ENCODE measurements at places on chromosomes 3 and 15.

DNA sequence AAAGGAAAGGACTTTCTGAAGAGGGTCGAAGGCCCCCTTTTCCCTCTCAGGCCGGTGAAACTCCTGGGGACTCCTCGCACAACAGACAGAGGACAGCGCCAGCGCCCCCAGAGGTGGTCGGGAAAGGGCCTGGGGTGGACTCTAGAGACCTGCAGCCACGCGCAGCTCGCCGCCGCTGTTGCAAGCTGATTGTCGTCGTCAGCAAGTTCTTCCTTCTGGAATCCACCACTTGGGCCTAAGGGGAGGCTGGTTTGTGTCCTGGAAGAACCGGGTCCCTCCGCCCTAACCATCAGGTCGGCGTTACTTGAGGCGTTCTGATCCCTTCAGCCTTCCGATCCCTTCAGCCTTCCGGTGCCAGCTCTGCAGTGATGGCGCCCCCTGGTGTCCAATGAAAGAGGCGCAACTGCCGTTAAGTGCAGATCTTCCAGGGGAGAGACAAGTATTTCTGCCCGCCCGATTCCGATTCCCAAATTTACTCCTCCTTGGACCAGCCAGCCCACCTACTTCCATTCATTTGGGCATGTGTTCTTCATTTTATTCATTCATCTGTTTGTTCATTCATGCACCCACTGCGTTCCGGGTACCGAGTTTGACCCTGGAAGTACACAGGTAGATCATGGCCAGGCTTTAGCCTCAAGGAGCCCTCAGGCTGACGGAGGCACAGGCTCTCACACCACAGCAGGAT is 77.2 kb upstream of the SLC6A11 start:
- DNase-seq: no peak

GRCh38 chr3:127823426-127823857 is 1.1 kb upstream of the MGLL start:
- DNase-seq: no peak

DNA sequence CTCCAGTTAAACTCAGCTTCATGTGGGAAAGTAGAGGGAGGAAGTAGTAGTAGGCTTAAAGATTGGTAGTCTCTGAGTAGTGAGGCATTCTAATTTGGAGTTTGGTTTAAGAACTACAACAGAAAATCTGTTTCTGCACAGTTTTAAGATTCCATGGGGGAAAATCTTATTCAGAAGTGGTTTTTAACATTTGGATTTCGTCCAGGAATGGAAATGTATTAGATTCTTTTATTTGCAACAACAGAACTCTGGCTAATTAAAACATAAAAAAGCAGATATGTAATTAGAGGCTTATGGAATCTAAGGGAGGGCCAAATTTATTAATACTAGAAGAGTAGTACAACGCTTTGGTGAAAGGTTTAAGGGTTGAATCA is 36.0 kb downstream of the NECTIN3 start:
- no peak for DNase-seq

GRCh38 chr3:37338500-37338899 is 164.1 kb upstream of the LRRFIP2 start:
- no peak for DNase-seq

All from DMS79 (cell line).